ENCODE measurements at places on chromosomes 12 and 14. TPM values are rescaled to one million over a fixed set of nuclear protein-coding genes. Genes with fewer than 3 reads are reported as not detected.

DNA sequence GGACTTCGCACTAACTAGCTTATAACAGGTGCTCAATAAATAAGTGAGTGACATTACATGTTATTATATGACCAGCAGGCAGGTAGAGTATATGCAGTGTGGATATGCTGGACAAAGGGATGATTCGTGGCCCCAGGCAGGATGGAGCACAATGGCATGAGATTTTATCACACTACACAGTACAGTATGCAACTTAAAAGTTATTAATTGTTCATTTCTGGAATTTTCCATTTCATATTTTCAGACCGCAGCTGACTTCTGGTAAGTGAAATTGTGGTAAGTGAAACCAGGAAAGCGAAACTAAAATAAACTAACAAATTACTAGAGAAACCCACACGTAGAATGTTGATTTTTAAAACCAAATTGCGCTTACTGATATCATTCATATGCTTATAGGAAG, 3.3 kb downstream of the PARP11 start:
- no peak for DNase-seq

SH2B3 gene
- 37.1 TPM for total RNA-seq

DNA sequence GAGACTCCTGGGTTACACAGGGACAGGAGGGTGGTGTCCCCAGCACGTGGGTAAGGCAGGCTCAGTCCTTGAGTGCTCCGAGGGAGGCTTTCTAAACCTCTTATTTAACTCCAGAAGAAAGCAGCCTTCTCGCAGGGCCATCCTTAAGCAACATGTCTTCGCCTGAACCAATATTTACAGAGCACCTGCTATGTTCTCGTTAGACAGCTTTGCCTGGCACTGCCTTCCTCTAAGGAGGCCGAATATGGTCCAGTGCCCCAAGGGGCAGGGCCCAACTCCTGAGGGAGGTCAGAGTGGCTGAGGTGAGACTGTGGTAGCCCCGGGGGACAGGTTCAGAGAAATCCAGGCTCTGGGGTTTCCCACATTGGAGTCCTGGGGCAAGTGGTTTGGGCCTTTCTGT, 2.1 kb upstream of the SCARB1 start:
- no peak for DNase-seq

DNA sequence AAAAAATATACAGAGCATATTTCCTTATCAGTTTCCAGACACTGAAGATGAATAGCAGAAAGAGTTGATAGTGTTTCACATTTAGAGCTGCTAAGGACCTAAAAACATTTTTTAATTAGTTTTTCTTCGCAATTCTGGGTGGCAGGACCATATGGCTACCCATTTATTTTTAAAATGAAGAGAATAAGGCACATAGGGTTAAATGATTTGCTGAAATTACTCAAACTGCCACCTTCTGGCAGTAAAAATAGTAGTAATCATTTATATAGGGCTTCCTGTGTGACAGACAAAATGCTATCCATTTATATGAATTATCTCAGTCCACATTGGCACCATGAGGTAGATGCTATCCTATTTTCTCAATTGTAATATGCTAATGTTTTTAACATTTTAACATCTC, 108.6 kb upstream of the CCDC196 start:
- no peak for DNase-seq

DNA sequence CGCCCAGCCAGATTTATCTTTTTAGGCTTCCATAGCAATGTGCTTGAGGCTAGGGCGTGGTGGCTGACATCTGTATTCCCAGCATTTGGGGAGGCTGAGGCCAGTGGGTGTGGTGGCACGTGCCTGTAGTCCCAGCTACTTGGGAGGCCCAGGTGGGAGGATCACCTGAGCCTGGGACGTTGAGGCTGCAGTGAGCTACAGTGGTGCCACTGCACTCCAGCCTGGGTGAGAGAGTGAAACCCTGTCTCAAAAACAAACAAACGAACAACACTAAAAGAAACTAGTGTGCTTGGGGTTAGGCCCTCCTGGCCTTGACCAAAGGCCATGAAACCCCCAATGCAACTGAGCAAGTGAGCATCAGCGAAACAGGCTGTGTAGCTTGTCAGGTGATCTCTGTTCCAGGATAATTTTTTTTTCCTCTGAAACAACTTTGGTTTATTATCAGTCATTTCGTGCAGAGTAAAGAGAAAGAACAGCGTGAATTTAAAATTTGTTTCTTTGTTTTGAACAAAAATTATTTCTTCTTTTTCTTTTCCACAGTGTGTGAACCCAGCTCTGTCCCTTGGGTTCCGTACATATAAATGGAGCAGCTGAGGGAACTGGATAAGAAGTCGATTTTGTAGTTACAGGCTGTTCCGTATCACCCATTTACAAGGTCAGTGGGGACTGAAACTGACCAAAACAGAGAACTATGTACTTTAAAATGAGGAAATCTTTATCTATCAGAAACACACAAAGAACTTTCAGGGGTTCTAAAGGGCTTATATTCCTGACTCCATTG, 8.8 kb upstream of the TUBA1C start:
- no peak for DNase-seq

DNA sequence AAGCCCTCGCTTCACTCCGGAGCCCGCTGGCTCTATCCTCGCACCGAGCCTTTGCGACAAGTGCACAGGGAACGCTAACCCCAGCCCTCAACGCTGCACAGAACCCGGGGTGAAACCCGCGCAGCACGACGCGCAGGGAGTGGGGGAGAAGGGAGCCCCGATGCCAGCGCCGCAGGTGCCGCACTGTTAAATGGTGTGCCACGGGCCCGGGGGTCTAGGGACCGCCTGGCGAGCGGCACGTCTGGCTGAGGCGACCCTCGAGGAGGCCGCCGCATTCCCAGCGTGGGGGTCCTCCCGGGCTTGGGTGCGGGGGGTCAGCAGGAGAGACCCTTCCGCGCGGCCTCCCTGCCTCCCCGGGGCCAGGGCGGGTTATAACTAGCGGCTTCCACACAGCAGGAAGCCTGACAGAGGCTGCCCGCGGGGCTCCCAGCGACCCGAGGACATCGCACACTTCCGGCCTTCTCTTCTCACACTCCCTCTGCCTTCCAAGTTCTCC, 23.8 kb upstream of the LRTM2 start:
- peak; percentile 77 for DNase-seq

GRCh38 chr12:59940631-59941342, 345.0 kb downstream of the SLC16A7 start:
- DNase-seq: no peak

GRCh38 chr14:84864548-84865271, 665.2 kb upstream of the FLRT2 start:
- DNase-seq: no peak

DNA sequence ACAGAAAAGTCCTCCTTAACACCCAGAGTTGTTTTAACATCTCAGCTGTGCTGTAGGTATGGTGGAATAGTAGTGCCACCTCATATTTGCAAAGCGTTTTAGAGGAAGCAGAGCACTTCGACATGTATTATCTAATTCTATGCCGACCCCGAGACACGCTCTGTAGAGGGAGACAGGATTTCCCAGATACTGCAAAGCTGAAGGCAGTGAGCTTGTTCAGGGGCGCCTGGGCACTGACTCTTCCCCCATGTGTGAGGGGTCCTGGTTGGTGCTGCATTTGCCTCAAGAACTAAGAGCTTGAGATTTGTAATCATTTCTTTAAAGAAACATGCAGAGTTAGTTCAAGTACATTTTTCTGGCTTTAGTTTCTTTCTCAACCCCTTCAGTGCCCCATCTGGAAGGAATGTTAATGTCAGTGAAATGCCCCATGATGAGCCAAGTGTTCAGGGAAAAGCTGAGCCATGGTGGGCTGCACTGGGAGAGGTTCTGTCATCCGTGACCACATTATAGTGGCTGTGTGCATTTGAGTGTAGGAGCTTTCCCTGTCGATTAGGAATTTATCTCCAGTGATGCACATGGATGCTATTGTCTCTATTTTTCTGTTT, 66.3 kb downstream of the MBIP start:
- DNase-seq: no peak

DNA sequence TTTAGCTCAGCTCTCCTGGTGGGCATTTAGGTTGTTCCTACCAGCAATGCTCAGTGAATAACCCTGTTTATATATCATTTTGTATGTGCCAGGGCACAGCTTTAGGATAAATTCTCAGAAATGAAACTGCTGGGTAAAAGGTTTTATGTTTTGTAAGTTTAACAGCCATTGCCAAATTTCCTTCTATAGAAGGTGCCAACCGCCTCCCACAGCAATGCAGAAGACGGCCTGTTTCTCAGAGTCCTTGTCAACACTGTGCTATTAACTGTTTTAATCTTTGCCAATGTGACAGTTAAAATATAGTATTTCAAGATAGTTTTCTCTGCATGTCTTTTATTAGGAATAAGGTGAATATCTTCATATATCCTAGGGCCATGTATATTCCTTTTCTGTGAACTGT, 65.0 kb downstream of the PPP1R13B start:
- no peak for DNase-seq

GRCh38 chr12:80794551-80794950, 77.8 kb downstream of the MYF5 start:
- no peak for DNase-seq

DNA sequence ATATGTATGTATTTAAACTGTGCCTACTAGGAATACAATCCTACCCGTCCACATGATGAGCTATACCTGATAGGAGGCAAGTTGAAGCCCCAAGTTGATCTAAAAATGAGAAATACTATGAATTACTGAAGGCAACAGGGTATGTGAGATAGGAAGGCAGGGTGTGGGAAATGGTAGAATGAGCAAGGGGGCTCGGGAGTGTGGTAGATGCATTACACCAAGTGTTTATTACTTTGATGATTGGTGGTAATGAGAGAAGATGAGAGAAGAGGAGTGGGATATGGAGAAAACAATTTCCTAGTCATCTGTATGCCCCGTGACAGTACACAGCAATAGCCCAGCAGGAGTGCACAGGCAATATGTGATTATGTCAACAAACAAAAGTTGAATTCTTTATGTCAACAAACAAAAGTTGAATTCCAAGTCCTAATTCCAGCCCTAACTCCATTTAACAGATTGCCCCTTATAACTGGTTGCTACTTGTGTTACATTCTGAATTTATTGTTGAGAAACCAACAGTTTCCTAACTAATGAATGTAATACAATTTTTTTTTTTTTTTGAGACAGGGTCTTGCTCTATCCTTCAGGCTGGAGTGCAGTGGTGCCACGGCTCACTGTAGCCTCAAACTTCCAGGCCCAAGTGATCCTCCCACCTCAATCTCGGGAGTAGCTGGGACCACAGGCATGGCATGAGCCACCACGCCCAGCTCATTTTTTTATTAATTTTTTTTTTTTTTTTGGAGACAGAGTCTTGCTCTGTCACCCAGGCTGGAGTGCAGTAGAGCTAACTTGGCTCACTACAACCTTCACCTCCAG, 2.5 kb downstream of the LPCAT3 start:
- no peak for DNase-seq

VRTN gene
- not detected for total RNA-seq

TAC3 gene
- 9.9 TPM for total RNA-seq

DNA sequence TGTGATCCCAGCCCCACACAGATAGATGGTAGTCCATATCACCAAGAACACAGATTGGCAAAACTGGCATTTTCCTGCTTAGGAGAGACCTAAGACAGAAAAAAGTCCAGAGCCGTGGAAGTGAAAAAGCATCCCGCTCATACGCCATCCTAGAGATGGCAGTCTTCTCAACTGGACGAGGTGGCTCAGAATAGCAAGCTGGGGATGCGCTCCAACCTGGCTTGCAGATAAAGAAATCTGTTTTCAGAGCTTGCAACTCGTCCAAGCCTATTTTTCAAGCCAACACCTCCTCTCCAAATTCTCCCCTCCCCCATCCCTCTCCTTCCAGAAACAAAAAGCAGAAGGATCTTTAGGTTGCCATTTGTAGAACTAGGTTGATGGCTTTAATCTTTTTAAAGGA, 74.3 kb upstream of the OTX2 start:
- DNase-seq: no peak

GRCh38 chr12:95204141-95204866, 13.0 kb downstream of the FGD6 start:
- DNase-seq: peak; percentile 77

ST8SIA1 gene
- 2.3 TPM for total RNA-seq

GRCh38 chr12:127393465-127393864, 873.5 kb upstream of the TMEM132C start:
- DNase-seq: no peak

DNA sequence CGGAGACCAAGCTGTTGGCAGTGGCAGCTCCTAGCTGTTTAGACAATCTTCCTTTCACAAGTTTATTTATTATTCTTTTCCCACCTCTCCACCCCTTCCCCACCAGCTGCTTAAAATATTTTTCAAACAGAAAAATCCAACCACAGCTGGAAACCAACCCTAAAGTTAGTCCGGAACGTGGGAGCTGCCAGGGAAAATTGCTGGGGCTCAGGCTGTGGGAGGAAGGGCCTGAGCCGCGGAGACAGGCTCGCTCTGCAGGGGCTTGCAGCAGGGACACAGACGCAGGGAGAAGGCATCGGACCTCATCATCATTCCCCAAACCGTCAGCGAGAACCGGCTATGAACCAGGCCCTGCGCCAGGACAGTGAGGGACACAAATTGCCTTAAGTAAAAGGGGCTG, 16.1 kb upstream of the TMEM106C start:
- DNase-seq: no peak

ETFRF1 gene
- 27.0 TPM for total RNA-seq

- no peak for DNase-seq
Observed at GRCh38 chr14:89175881-89176799, 240.9 kb downstream of the FOXN3 start.

DNA sequence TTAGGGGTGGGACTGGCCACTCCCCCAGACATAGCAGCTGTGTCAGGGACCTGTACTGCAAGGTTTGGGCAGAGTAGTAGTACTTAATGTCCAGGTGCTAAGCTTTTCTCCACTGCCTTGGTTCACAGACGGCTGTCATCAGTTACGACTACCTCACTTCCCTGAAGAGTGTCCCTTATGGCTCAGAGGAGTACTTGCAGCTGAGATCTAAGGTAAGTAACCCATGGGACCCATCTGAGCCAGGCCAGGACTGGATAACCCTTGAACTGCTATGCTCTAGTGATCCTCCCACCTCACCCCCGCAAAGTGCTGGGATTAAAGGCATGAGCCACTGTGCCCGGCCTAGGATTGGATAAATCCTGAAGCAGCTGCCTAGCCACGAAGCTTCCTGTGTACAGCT, 22.4 kb downstream of the ADCK1 start:
- DNase-seq: no peak

DNA sequence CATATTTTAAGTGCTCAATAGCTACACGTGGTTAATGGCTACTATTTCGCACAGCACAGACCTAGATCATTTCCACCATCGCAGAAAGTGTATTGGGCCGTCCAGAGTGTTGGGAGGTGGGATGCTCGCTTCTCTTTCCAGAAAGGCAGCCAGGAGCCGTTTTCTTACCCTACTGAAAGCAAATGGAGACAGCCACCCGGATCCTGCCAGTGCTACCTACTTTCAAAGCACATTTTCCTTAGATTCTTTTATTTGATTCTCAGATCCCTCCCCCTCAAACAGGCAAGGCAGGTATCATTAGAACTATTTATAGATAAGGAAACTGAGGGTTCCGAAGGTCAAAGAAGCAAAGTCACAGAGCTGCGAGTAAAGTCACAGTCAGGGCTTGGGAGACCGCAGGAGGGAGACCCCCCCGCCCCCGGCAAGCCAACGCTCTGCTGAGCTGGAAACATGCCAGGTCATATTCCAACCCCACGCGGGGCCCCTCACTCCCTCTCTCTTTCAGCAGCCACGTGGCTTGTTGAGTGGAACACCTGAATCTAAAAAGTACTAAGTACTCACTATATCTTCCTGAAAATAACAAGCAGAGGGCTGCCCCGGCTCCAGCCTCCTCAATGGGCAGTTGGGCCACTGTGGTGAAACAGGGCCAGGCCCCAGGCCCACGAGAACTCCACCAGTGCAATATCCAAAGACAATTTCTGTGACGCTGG, 36.2 kb downstream of the PRIMA1 start:
- no peak for DNase-seq

TMTC1 gene
- total RNA-seq: 7.4 TPM

FOXN4 gene
- not detected for total RNA-seq

- no peak for DNase-seq
Observed at GRCh38 chr12:7448099-7448498, 4.1 kb upstream of the CD163L1 start.
